Mesenchymal stem cell (in vitro differentiated cells and primary cell): ENCODE measurements at places on chromosomes 11 and 22.

DNA sequence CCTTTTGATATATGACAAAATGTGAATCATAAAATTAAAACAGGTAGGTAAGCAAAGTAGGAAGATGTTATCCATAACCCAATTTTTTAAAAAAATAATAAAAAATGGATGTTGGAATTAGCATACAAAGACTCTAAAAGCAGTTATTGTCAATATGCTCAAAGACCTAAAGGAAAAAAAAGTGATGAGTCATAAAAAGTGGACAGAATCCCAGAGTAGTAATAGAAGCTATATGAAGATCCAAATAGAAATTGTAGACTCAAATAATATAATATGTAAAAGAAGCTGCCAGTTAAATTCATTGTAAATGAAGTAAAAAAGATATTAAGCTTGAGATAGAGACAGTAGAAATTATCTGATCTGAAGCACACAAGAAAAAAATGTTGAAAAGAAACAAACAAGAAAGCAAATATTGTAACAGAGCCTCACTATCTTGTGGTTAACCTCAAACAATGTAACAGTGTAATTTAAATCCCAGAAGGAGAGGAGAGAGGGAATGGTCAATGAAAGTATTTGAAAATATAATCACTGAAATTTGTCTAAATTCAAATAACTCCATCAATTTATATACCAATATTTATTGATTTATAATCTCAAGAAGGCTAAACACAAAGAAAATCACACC is 773.4 kb upstream of the RAG2 start:
- DNase-seq = peak; percentile 19

DNA sequence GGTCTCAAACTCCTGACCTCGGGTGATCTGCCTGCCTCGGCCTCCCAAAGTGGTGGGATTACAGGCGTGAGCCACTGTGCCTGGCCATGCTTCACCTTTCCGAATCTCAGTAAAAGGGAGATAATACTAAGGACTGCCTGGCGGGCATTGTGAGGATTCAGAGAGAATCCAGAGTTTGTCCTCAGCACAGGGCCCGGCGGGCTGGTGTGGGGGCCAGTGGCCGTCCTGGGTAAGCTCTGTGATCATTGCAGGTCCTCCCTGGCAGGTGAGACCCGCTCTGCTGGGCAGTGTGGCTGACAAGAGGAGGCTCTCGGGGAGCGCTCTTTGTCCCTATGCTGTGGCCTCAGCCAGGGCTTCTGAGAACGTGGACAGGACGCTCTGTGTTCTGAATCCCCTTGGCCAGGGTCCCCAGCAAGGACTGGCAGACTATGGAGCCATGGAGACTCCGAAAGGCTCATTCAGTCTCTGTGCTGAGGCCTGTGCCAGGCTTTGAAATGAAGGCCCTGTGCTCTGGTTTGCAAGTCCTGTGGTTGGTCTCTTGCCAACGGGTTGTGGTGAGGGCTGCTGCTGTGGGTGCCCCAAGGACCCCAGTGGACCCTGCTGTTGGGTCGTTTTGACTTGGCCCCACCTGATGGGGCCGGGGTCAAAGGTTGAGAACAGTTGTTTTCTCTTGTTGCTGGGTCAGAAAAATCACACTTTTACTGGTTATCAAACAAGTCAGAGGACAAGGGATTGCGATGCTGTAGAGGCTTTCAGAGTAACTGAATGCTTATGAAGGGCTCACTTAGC is 2.1 kb downstream of the TPCN2 start:
- DNase-seq = no peak

DNA sequence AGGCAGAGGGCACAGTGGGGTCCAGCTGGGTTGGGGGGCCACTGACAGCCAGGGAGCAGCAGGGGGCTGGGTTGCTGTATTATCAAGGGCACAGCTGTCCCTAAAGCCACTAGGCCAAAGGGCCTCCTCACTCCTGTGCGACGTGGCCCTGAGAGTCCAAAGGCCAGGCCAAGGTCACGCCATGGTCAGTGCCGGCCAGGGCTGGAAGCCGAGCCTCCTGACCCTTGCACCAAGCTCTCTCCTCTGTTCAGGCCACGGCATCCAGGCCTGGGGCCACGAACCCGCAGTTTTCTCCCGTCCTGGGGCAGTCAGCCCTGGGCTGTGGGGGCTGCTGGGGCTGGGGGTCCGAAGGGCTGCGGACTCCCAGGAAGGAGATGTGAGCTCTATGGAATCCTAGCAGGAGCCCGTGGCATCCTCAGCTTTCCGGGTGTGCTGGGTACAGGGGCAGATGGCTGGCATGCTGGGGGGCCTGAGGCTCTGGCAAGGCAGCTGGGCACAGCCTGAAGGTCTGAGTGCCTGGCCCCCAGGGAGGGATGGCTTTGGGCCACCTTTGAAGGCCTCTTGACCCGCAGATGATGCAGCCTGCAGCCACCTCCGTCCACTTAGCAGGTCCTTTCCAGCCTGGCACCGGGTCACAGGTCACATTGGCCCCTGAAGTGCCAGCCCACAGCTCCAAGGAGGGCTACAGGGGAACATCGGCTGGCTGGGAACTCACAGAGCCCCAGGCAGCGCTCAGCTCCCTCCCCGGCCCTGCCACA is 17.3 kb upstream of the PPARA start:
- no peak for DNase-seq

DNA sequence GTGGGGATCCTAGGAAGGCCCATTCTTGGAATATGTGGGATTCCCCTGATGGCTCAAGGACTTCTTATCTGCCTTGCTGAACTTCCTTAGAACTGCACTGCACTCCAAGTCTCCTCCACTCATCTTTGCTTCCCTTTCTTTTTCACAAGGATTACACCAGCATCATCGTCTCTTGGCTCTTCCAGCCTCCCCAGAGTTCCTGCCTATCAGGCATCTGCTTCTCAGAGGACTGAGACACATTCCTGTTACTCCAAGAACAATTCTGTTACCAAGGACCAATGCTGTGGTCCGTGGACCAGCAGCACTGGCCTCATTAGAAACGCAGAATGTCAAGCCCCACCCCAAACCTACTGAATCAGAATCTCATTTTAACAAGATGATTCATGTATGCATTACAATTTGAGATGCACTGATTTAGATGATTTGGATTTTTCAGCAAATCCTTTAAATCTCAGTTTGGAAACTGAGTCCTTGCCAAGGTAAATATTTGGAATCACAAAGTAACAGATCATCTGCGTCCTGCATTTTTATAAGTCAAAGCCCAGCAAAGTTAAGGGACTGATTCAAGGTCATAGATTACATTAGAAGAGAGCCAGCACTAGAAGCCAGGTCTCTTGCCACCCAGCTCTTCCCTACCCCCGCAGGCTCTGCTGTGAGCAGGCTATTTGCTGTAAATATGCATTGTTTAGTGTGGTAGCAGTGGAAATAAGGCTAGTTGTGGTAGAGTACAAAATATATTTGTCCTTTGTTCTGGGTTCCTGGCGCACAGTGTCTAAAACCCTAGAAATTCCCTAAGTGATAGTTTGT is 110.9 kb downstream of the SWAP70 start:
- DNase-seq = peak; percentile 44

- no peak for DNase-seq
Observed at GRCh38 chr11:2294926-2295290, 6.8 kb downstream of the C11orf21 start.

DNA sequence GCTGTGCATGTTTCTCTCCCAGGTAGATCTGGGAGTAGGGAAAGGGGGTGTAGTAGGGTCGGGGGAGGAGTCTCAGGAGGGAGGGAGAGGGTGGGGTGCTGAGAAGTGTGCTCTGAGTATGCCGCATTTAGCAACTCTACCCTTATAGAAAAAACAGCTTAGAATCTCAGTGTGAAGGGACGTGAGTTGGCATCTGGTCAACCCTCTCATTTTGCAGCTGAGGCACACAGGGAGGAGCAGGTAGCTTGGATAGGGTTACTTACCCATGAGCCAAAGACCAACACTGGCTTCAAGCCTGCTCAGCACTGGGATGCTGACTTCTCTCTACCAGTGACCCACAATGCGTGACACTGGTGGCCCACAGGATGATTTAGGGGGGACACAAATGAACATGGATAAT is 95.9 kb downstream of the FBXO7 start:
- DNase-seq = no peak

DNA sequence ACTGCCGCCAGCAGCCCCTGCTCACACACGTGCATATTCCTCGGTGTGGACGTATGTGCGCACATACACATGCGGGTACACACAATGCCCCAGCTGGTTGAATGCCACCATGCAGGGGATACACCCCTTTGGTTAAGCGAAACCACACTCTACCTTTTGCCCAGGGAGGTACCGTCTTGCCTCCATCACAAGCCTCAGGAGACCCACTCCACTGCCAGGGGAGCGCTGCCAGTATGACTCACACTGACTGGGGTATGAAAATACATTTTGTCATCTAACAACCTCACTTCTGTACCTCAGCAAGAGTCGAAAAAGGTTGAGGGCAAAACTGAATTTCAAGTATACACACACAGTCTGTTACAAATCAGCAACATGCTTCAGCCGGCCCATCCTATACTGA is 39.4 kb downstream of the TMEM45B start:
- no peak for DNase-seq

DNA sequence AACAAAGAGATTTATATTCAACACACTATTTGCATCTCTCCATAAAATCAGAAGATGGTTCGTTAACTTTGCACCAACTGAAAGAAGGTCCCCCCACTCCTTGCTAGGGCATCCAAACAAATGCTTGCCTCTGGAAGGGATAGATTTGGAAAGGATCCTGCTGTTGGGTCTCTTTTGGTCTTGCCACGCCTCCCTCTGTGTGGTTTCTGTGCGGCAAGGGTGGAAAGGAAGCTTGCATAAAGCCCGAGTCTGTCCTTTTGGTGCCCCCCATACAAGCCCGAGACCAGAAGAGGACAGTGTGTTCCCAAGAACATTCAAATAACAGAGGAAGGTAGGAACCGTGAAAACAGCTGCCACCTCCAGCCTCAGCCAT is 15.1 kb downstream of the SCGB1A1 start:
- DNase-seq = no peak

DNA sequence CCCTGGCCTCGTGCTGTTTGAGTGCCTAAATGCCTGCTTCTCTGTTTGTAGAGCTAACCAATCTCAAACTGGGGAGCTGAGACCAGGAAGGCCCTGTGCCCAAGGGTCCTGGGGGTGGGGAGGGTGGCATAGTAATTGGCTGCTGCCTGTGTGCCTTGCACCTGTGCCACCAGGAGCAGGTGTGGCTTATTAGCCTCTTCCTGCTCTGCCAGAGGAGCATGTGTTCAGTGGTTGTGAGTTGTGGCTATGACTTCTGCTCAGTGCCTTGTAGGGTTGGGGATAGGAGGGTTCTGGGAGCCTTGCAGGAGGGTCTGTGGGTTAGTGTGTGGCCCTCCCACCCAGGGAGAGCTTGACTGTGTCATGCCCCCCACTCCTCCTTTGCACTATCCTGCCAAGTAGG is 109.2 kb downstream of the ZBTB16 start:
- DNase-seq = no peak

DNA sequence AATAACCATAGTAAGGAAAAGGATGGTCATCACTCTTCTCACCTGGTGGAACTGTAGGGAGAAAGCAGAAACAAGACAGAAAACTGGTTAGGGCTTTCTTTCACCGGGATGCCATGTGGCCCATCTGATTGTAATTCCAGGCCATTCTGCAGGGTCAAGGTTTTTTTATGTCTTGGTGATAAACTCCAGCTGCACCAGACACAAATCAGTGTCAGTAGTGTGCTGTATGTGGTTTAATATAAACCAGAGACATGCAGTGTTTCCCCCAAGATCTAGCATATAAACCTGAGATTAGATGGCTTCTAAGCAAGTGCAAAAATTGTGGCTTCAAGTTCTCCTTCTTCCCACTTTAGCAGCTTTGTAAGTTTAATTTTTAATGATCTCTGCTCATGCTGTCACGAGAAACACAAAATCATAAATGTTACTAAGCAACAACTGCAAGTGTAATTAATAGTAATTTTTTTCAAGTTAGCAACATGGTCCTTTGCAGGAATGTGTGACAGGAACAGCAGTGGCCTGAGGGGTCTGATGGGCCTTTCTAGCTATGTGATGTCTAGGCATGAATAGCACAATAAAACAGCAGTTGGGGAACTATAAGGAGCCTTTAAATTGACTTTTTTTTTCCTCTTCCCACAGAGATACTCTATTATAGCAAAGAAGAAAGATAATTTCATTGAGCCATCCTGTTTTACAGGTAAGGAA is 41.6 kb downstream of the BDNF start:
- DNase-seq = no peak

- no peak for DNase-seq
Observed at GRCh38 chr11:75578977-75579376, 16.9 kb downstream of the SERPINH1 start.

DNA sequence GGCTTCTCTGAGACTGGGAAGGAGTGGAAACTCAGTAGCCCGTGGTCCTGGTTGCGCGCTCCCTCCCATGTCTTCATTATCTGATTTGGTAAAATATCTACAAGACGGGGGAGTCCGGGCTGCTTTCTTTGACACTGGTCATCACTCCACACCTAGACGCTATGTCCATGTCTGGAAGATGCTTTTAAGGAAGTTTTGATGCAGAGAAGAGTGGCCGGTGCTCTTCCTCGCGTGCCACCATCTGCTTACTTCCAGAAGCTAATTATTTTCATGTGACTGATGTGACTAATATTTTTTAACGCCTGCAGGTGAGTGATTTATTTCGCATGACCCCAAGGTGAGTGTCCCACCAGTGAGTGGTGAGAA is 339 bp upstream of the TRIM21 start:
- no peak for DNase-seq

- no peak for DNase-seq
Observed at GRCh38 chr11:18490319-18490718, 34.7 kb downstream of the LDHAL6A start.

GRCh38 chr11:111996129-111996528 is 29.1 kb upstream of the DLAT start:
- DNase-seq = no peak

- DNase-seq = no peak
Observed at GRCh38 chr22:42297778-42298177, 27.3 kb upstream of the TCF20 start.

GRCh38 chr11:84681456-84681855 is 945.7 kb downstream of the DLG2 start:
- no peak for DNase-seq

GRCh38 chr11:100602716-100603115 is 84.4 kb upstream of the ARHGAP42 start:
- DNase-seq = no peak

DNA sequence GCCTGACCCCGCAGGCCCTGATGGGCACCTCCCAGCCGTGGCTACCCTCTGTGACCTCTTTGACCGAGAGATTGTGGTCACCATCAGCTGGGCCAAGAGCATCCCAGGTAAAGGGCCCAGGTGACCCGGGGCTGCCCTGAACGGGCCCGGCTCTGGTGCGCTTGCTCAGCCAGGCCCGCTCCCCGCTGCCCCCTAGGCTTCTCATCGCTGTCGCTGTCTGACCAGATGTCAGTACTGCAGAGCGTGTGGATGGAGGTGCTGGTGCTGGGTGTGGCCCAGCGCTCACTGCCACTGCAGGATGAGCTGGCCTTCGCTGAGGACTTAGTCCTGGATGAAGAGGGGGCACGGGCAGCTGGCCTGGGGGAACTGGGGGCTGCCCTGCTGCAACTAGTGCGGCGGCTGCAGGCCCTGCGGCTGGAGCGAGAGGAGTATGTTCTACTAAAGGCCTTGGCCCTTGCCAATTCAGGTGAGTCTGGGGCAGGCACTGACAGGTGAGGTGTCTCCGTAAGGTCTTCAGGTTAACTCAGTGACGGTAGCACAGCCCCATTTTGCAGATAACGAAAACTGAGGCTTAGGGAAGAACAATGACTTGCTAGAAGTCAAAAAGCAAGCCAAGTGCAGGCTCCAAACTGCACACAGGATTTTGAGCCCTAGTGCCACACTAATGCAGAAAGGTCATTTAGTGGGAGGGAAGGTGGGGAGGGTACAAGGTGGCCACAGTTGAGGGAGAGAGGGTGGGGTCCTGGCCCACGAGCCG is 2.4 kb downstream of the TRMT112 start:
- DNase-seq = no peak

- no peak for DNase-seq
Observed at GRCh38 chr11:73388265-73389133, 12.3 kb downstream of the RELT start.

GRCh38 chr11:60992842-60993409 is 21.4 kb downstream of the CD6 start:
- DNase-seq = no peak
